Astrocyte (in vitro differentiated cells and primary cell): ENCODE measurements at places on chromosomes 12 and 14. TPM values are rescaled to one million over a fixed set of nuclear protein-coding genes. Genes with fewer than 3 reads are reported as not detected.

RASAL1 gene
- total RNA-seq = 0.43 and 0.48 TPM in 2 replicates

DNA sequence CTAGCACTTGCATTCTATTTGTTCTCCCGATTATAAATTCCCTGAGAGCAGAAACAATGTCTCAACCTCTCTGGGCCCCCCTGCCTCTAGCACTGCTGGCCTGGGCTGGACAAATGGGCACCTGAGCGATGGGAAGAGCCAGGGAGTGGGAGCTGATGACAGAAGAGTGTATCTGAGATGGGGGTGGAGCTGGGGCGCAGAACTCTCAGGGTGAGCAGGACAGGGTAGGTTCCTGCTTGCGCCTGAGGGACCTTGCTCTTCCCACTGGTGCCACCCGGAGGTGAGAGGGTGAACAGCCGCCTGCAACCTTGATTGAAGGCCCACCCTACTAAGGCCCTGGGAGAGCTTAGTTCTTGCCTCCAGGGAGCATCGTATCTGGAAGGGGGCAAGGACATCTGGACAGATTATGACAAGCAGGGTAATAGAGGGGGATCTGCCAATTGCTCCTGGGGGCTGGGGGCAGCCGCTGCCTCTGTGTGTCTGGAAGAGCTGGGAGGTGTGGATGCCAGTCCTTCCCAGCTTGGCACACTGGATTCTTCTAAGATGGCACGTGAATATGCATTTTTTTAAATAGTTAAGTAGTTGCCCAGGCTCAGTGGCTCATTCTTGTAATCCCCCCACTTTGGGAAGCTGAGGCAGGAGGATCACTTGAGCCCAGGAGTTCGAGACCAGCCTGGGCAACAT is 43.0 kb upstream of the TSPAN9 start:
- peak; percentile 41 for DNase-seq

DNA sequence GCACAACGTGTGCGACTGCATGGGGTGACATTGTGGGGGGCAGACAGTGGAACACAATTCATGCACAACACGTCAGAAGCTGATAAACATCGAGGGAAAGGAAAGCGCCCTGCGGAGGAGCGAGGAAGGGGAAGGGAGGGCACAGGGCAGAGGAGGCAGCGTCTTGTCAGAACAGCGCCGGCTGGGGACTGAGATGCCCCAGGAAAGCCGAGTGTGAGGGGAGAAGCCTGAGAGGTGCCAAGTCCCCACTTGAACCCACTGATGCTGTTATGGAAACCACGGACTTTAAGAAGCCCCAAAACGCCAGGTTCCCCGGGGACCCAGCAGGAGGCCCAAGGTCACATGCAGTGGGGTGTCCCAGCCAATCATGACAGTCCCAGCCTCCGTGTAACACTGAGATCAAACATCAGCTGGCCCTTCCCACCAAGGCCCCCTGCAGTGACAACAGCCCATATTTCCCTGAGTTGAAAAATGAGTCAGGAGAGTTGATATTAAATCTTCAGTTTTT is 70.0 kb downstream of the GALNT9 start:
- DNase-seq = no peak

NXPH4 gene
- 14.5 and 22.3 TPM in 2 replicates for total RNA-seq

IL22 gene
- not detected in 2 replicates for total RNA-seq

DNA sequence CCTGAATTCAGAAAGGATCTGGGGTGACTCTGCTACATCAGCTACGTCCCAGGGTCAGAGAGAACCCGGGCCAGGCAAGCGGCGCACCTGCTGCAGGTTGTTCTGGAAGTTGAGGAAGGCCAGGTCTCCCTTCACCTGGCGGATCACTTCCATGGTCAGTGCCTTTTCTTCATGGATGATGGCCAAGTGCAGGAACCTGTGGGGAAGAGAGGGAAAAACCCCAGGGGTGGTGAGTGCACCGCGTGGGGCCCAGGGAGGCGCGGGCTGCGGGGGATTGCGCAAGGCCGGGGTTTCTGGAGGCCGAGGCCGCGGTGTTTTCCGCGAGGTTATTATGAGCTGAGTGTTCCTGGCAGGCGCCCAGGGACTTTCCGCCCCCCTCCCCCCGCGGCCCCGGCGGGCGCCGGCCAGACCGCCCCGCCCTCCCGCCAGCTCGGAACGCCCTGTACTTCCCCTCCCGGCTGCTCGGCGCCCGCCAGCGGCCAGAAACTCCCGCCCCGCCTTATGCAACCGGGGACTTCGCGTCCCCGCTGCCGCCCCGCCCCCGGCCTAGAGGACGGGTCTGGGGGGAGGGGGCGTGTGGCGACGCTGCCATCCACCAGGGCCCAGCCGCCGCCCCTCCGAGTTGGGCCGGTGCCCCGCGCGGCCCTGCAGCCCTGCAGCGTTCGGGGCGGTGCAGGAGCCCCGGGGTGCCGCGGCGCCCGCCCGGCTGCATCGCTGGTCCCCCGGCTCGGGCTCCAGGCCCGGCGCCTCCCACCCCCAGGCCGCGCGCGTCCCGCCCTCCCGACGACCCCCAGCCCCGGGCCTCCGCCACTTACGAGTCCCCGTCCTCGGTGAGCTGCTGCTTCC is 723 bp downstream of the NFKBIA start:
- DNase-seq = peak; percentile 77

DNA sequence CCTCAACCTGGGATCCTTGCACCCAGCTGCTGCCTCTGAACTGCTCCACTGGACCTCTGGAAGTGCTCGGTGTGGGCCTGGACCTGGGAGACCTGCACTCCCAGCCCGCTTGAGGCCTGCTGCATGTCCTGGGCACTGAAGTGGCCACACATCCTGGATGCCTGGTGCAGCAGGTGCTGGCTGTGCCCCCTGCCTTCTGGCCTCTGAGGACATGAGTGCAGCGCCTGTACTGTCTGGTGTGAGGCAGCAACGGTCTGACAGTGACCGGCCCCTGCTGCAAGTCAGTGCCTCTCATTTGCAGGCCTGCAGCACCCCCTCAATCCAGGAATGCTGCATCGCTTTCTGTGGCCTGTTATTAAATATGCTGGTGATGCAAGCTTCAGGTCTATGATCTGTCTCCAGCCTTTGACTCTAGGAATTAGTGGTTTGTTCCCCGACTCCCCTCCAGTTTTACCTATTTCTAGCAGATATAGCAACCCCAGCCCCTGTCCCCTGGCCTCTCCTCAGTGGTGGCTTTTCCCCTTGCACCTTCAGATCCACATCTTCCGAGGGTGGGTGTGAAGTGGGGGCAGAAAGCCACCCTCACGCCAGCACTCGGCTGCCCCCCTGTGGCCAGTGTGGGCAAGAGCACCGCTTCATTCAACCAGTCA is 3.6 kb downstream of the SMIM41 start:
- peak; percentile 34 for DNase-seq

REP15 gene
- total RNA-seq = 2.1 and 3.8 TPM in 2 replicates

PLEKHG7 gene
- total RNA-seq = 0.14 and 0.68 TPM in 2 replicates

DNA sequence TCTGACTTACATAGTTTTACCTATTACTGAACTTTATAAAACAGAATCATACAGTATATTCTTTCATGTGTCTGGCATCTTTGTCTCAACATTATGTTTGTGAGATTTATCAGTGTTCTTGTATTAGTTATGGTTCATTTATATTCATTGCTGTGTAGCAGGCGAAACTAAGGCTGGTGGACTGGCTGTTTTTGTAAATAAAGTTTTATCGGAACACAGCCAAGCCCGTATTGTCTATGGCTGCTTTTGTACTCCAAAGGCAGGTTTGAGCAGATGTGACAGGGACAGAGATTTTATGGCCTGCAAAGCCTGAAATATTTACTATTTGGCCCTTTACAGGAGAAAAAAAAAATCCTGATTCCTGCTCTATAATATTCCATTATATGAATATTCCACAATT is 405.8 kb upstream of the RGS6 start:
- no peak for DNase-seq

WNT5B gene
- 110 TPM in 2 replicates for total RNA-seq

SLC8A3 gene
- 0.45 and 0.89 TPM in 2 replicates for total RNA-seq

FITM1 gene
- total RNA-seq = 0.25 TPM in 1 of 2 replicates, not detected in the other

DNA sequence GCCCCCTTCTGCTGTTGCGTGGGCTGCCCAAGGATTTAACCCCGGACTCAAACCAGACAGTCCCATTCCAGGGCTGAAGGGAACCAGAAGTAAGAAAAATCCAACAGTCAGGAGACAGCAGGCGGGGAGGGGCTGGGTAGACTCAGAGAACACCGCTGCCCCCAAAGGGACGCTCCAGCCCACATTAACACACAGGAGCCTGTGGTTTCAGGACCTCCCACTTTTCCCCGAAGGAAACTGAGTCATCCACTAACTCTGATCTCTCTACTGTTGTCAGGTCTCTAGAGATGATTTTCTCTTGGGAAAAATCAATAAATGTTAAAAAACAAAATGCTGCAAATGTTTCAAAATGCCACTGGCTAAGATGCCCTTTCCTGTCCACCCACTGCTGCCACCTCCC is 41.6 kb downstream of the FBXO21 start:
- DNase-seq = peak; percentile 36

DNA sequence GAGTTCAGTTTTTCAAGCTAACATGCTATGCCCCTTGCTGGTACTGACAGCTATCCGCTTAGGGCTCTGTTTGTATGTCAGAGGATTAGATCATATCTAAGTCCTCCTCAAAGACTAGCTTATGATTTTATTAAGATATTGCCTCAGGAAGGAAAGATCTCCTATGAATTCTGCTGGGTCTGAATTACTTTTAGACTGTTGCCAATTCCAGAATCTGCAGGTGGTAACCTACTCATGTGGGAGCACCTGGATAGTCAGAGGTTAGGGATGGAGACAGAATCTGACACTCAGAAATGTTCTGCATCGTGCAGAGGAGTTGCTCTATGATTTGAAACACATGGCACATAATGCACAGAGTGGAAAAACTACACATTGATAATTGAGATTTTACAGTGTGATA is 843.4 kb downstream of the SLC6A15 start:
- no peak for DNase-seq

- DNase-seq = peak; percentile 81
Measured at GRCh38 chr12:52210186-52210924, 18.5 kb upstream of the KRT80 start.

DNA sequence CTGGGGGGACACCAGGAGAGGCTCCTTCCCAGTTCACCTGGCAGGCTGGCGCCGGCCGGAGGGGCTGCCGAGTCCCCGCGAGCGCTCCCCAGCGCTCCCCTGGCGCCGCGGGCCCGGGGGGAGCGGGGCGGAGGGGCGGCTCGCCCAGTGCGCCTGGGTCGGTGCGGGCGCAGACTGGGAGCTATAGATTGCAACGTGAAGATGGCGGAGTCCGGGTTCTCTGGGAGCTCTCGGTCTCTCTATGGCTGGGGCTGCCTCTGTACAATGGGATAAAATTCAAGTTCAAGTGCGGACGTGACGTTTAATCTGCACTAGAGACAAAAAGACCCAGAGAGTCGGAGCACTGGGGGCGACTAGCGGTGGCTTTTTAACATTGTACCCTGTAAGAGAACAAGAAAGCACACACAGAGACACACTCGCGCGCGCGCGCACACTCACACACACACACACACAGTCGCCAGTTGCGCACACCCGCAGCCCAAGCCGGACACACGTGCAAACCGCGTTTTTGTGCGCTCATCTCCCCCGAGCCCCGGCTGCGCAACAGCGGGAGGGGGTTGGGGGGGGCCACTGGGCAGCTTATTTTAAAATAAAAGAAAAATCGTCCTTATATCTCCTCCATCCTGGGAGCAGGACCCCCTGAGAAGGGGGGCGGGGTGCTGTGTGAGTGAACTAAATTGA is at the start of gene BCL11B:
TSS of gene BCL11B (minus strand) at position 247 of the 681 bp plus-strand sequence. CDS start 979 bp downstream, outside the sequence.
- DNase-seq = peak; percentile 76

GRCh38 chr14:96352708-96353107 is 10.4 kb downstream of the ATG2B start:
- no peak for DNase-seq

DNA sequence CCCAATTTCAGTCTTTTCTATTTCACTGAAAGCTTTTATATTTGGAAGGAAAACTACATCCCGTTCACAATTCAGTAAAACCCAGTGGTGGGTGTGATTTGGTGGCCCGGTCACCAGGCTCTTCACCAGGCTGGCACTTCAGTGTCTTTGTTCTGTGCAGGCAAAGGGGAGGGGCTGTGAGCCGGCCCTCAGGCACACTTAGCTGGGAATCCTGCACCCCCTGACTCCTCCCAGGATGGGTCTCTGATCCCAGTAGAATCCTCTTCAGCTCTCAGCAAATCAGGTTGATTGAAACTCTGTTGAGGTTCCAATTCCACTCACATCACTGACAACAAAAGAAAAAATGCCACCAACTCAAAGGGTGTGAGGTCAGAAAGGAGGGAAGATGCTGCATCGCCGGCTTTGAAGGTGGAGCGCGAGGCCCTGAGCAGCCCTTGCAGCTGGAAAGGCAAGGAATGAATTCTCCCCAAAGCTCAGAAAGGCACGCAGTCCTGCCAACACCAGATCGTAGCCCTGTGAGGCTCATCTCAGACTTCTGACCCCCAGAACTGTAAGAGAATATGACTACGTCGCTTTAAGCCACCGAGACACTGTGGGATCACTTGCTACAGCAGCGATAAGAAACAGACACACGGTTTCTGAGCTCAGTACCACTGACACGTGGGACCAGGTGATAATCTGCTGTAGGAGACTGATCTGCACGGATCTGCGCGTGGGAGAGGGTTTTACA is 166.6 kb downstream of the PIWIL1 start:
- DNase-seq = no peak

DNA sequence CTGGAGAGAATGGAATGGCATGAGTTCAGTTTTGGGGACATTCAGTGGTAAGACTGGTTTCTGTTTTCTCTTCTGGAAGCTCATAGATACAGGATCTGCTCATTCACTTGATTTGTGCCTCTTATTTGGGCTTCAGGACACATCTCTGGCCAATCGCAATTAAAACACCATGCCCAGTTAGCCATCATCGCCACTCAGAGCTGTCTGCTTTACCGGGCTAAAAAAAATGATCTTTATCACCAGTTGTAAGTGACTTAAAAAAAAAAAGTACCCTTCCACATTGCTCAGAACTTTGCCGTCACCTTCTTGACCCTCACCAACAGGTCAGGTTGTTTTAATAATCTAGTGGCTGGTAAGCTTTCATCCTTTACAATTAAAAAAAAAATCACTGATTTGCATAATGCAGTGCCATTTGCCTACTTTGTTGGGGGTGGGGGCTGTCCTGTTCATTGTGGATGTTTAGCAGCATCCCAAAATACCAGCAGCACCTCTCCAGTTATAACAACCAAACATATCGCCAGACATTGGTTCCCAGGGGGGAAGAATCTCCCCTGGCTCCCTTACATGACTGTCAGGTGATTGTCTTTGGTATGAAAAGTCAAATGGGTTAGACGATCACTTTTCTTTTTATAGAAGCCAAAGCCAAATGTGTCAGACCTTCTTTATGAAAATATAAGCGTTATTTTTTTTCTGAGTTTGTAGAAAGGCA is 150.1 kb downstream of the PRKCH start:
- DNase-seq = no peak

- no peak for DNase-seq
Measured at GRCh38 chr12:10736463-10736862, 13.3 kb upstream of the YBX3 start.
